ENCODE measurements at places on chromosomes 16 and 17. TPM values are rescaled to one million over a fixed set of nuclear protein-coding genes. Genes with fewer than 3 reads are reported as not detected.

The ITGA3 gene
- total RNA-seq, result 14.4 TPM

DNA sequence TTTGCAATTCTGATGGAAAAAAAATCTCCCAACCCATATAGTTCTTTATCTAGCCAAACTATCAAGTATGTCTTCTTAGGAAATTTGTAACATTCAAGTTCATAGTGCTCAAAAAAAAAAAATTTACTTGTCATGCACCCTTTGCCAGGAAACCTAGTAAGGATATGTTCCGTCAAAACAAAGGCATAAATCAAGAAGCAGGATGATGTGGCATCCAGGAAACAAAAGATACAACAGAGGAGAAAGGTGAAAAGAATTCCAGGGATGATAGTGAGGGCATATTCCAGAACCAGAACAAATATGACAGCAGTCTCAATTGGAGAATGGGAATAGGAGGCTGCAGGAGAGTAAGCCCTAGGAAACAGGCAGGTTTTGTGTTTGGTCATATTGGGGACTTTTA, 104.6 kb downstream of the SPAG9 start:
- no peak for DNase-seq
- no peaks in the 10 kb centered on the region for H3K4me1 ChIP-seq

DNA sequence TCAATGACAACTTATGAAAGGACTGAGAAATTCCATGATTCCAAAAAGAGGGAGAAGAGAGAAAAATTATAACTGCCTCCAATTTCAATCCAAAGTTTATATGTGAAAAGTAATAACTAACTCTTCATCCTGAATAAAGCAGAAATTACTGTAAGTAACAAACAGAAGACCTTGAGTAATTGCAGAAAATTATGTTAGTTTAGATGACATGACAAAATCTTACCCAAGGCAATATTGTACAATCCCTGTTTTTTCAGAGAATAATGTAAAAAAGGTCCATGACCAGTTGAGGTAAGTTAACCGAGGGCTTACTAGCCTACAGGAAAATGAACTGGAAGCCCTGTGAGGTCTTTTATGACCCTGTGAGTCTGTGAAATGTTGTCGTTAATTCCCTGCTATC, 949.5 kb upstream of the SOX9 start:
- no peak for DNase-seq
- no peak overlapping the region for H3K27ac ChIP-seq
- no peaks in the 10 kb centered on the region for H3K36me3 ChIP-seq
- no peaks in the 10 kb centered on the region for H3K4me1 ChIP-seq

GRCh38 chr17:34378664-34379101, 15.7 kb upstream of the CCL1 start:
- H3K27ac ChIP-seq, result no peak overlapping the region
- peaks cover 6% of the 10 kb centered on the region for H3K4me1 ChIP-seq
- DNase-seq, result no peak
- H3K36me3 ChIP-seq, result no peaks in the 10 kb centered on the region
